SW 1271 (cell line): ENCODE measurements at places on chromosomes 13 and 19.

- no peak for DNase-seq
Measured at GRCh38 chr13:98176777-98177608, at the start of gene RNF113B. Gene RNF113B, minus strand, starts transcription at chr13:98177269. Its CDS starts 33 bp downstream, at chr13:98177236.

DNA sequence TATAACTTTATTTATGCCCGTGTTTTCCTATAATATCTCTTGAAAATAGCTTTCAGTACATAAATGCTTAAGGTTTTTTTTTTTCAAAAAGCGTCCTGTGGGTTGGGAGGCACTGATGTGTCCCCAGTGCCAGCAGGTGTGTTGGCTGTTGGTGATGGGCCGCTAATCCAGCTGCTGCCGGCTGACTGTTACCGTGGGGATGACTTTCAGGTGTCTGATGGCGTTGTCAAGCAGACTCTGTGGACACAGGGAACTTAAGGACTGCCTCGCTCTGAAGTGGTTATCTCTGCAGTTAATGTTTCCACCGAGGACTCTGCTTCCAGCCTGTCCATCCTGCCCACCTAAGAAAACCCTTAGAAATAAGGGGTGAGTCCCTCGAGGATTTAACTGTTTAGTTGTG is 94.5 kb downstream of the ANKRD10 start:
- no peak for DNase-seq

DNA sequence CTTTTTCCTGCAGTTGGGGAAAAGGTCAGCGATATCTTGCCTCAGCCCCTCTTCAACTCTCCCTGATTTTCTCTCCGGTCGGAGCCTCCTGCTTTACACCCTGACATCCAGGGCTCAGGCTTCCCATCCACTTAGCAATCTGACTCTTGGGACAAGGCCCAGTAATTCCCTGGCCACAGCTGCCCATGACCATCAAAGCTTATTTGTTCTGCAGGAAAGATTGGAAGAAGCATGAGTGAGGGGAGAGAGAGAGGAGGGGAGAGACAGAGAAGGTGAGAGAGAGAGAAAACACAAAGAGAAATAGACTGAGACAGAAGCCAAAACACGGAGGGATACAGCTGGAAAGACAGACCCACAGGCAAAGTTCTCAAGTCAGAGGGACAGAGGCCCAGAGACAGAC is 13.7 kb downstream of the SYT3 start:
- no peak for DNase-seq

GRCh38 chr19:21463449-21464105 is 41.8 kb upstream of the ZNF429 start:
- no peak for DNase-seq

- no peak for DNase-seq
Measured at GRCh38 chr19:1425102-1425837, 12.9 kb upstream of the RPS15 start.

DNA sequence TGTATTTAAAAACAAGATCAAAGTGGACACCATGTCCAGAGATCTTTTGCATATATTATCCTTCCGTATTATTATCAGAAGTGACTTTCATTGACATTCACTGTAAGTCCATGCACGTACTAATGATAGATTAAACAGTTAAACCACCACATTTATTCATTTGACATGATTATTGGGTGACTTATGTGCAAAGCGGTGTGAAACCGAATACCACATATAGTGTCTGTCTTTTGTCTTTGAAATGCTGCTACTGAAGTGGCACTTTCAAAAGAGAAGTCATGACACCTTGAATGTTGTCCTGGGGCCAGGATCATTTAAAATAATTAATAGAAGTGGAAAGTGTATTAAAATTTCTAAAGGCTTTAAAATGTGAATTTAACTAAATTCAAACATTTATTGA is 100.1 kb downstream of the ERCC5 start:
- DNase-seq: no peak

- no peak for DNase-seq
Measured at GRCh38 chr13:110324026-110324749, 17.1 kb downstream of the COL4A2 start.

DNA sequence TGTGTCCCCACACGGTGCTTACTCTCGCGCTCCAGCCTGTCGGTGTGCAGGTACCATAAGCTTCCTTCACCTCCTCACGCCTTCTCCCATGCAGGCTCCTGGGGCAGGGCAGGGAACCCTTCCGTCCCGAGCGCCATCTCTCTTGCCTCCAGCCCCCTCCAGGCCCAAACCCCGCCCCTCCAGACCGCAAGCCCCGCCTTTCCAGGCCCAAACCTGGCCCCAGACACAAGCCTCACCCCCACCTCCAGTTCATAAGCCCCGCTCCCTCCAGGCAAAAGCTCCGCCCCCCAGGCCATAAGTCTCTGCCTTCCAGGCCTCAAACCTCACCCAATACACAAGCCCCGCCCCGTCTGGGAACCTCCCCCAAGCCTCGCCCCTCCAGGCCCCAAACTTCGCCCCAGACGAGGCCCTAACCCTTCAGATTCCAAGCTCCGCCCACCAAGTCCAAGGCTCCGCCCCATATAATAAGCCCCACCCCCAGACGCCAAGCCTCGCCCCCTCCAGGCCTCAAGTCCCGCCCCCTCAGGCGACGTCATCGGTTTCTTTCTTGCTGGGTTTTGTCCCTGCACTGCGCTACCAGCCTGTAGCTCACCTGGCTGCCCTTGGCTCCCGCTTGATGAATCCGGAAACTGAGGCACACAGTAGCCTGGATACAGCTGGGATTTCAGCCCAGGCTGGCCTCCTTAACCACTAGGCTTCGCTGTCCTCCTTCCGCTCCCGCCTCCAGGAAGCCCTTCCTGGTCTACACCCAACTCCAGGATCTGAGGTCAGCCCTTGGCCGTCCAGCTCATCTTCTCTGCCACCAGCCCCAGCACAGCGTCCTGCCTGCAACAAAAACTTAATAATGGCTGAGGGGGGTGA is 16.1 kb downstream of the MKNK2 start:
- peak; percentile 36 for DNase-seq

DNA sequence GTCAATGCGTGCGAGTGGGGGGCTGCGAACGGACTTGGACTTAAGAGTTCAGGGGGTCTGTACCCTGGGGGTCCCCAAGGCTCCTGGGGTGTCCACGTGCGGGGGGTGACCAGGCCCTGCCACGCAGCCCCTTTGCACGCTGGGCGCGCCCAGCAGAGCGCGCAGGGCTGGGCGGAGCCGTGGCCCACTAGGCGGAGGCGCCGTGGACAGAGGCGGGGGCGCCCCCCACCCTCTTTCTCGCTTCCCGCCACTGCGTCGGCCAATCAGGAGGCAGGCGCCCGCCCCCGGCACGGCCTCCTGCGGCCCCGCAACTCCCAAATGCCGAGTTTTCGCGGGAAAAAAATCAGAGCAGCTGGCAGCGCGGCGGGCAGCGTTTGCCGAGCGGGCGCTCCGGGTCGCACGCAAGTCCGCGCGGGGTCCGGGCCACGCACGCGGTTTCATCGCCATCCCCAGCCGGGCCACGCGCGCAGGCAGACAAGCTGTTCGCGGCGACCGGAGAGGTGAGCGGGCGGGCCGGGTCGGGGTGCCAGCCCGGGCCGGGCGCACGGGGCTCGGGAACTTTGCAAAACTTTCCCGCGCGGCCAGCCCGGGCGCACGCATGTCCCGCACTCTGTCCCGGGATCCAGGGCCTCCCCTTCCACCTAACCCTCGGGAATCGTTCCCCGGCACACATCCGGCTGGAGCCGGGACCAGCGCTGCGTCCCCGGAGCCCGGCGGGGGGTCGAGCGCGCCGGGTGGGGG is at the start of gene UHRF1:
Gene UHRF1 (plus strand): TSS at position 346 of the 741 bp plus-strand sequence. CDS start 1,385 bp downstream, outside the sequence.
- DNase-seq: peak; percentile 65

- DNase-seq: no peak
Measured at GRCh38 chr13:101579281-101579802, 126.9 kb downstream of the ITGBL1 start.

- no peak for DNase-seq
Measured at GRCh38 chr13:102830646-102831045, 15.2 kb upstream of the ERCC5 start.
